ENCODE measurements at places on chromosomes 16 and 17. TPM values are rescaled to one million over a fixed set of nuclear protein-coding genes. Genes with fewer than 3 reads are reported as not detected.

The ADAD2 gene
- not detected for total RNA-seq

The KRT36 gene
- total RNA-seq: not detected

The OR1F1 gene
- not detected for total RNA-seq

The HAS3 gene
- 1.3 TPM for total RNA-seq

The COQ7 gene
- total RNA-seq: 16.8 TPM

The KRTAP2-3 gene
- total RNA-seq: 102 TPM
